CD8-positive, alpha-beta memory T cell (primary cell): ENCODE measurements at places on chromosomes 5 and 9.

DNA sequence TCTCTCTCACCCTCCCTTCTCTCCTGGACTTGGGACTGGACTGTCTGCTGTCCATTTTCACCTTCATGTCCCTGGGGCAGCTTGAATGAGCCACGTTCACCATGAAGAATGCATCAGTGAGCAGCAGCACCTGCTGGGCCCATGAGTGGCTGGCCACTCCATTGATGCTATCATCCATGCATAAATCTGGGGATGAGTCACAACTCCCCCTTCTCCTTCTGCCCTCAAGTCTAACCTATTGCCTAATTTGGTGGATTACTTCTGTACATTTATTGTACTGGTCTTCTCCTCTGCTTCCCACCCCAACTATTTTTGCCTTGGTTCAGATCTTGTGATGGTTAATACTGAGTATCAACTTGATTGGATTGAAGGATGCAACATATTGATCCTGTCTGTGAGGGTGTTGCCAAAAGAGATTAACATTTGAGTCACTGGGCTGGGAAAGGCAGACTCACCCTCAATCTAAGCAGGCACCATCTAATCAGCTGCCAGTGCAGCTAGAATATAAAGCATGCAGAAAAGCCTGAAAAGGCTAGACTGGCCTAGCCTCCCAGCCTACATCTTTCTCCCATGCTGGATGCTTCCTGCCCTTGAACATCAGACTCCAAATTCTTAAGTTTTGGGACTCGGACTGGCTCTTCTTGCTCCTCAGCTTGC is 46.7 kb downstream of the GDNF start:
- H3K36me3 ChIP-seq: no peaks in the 10 kb centered on the region
- no peak for DNase-seq
- no peak overlapping the region for H3K4me3 ChIP-seq
- no peak overlapping the region for H3K27ac ChIP-seq
- H3K4me1 ChIP-seq: no peaks in the 10 kb centered on the region

DNA sequence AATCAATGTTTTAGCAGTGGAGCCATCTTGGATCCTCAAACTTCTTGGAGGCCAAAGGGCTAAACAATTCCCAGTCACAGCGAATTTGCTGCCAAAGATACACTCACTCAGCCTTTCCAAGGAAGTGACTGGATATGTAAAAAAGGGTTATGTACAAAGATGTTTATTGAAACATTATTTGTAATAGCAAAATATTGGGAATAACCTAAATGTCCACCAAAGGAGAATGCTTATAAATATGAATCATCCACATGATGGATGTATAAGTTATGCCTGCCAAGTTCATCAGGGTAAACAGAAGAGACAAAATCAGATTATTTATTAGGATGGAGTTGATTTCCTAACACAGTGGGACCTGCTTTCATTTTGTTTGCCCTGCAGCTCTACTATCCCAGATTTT is 145.2 kb upstream of the ABCA1 start:
- H3K4me3 ChIP-seq: no peak overlapping the region
- no peaks in the 10 kb centered on the region for H3K27me3 ChIP-seq
- H3K27ac ChIP-seq: no peak overlapping the region
- no peak for DNase-seq

GRCh38 chr5:23223846-23224245 is 283.6 kb upstream of the PRDM9 start:
- no peaks in the 10 kb centered on the region for H3K4me1 ChIP-seq
- no peaks in the 10 kb centered on the region for H3K27me3 ChIP-seq
- H3K27ac ChIP-seq: no peak overlapping the region

DNA sequence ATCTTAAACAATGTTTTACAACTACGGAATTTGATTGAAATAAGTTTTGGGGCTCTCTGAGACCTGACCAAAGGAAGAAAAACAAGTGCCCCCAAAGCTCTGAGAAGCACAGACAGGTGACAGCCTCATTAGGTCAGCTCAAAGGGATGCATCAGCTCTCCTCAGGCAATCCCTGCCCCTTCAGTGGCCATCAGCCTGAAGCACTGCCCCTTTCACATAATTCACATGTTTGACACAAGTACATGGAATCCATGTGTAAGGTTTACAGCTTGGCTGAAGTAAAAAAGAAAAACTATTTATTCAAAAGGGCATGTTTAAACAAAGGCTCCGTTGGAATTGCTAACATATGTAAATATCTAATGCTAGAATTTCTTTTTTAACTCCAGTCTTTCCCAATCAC is 56.3 kb downstream of the TSSK1B start:
- no peak overlapping the region for H3K4me3 ChIP-seq
- no peak for DNase-seq
- H3K27me3 ChIP-seq: no peaks in the 10 kb centered on the region
- no peak overlapping the region for H3K27ac ChIP-seq

- no peak overlapping the region for H3K4me3 ChIP-seq
- H3K36me3 ChIP-seq: no peaks in the 10 kb centered on the region
- no peaks in the 10 kb centered on the region for H3K27me3 ChIP-seq
- no peak for DNase-seq
Measured at GRCh38 chr5:30802961-30803705, 390.4 kb upstream of the CDH6 start.

GRCh38 chr5:103330875-103331274 is 72.3 kb downstream of the MACIR start:
- H3K27ac ChIP-seq: no peak overlapping the region
- no peaks in the 10 kb centered on the region for H3K36me3 ChIP-seq
- H3K27me3 ChIP-seq: no peaks in the 10 kb centered on the region
- no peaks in the 10 kb centered on the region for H3K4me1 ChIP-seq

DNA sequence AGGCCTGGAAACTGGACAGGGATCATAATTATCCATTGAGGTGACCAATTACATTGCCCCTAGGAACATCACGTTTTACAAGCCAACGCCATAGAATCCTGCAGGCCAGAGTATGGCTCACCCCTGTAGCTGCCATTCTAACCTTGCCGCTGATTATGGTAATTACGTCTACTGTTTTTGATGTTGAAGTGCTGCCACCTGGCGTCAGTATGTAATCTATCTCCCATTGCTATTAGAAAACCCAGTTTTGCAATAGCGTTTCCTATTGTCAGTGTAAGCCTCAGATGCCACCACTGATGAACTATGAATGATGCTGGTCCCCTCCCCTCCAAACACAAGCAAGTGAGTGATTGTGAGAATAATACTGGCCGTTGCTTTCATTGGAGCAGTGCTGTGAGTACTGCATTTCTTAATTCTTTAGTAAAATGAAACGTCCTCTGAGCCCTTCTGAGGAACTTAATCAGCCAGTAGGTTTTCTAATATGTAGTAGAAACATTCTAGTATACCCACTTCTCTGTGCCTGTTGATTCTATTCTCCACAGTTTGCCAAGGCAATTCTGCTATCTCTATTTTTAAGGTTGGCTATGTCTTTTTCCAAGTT is 100.5 kb upstream of the NMUR2 start:
- no peaks in the 10 kb centered on the region for H3K36me3 ChIP-seq
- no peaks in the 10 kb centered on the region for H3K27me3 ChIP-seq
- H3K4me1 ChIP-seq: no peaks in the 10 kb centered on the region
- DNase-seq: peak; percentile 56

DNA sequence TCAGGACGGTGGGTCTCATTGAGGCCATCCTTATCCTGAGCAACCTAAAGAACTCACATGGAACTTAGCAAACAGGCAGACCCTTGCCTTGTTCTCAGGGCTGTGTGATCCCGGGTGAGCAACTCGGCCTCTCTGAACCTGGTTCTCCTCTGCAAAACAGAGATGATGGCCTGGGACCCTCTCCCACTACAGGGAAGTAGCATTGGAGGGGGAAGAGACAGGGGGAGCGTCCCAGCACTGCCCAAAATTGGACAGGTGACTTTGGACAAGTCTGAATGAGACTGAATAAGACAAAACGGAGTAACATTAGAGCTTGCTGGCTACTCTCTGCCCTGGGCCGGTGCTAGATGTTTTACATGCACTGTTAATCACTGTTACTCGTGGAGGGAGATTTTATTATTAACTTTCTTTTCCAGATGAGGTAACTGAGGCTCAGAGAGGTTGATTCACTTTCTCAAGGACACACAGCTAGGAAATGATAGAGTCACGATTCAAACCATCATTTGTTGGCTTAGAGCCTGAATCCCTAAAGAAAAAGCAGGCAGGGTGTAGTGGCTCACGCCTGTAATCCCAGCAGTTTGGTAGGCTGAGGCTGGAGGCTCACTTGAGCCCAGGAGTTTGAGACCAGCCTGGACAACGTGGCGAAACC is 136.4 kb downstream of the C9orf50 start:
- H3K4me1 ChIP-seq: peaks cover 35% of the 10 kb centered on the region
- H3K27me3 ChIP-seq: no peaks in the 10 kb centered on the region
- H3K4me3 ChIP-seq: no peak overlapping the region
- peak overlapping the region; percentile 82 for H3K27ac ChIP-seq
- no peak for DNase-seq

DNA sequence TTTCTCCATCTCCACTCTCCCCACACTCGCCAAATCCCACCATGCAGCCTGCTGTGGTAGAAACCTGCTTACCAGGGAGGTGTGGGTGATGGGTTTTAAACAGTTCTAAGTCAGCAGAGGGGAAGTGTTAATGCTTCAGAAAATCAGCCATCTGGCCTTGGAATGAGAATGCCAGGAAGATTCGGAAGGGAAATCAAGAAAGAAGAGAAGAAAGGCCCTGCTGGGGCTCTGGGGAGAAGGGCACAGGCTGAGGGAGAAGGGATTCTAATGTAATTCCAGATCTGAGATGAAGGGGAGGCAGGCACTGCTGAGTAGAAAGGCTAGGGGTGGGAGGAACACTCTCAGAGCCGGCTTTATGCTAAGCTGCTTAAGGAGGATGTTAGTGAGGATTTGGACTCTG is 434.7 kb upstream of the DMAC1 start:
- DNase-seq: no peak
- H3K27ac ChIP-seq: no peak overlapping the region
- no peaks in the 10 kb centered on the region for H3K36me3 ChIP-seq
- H3K4me1 ChIP-seq: no peaks in the 10 kb centered on the region
- H3K27me3 ChIP-seq: no peaks in the 10 kb centered on the region

DNA sequence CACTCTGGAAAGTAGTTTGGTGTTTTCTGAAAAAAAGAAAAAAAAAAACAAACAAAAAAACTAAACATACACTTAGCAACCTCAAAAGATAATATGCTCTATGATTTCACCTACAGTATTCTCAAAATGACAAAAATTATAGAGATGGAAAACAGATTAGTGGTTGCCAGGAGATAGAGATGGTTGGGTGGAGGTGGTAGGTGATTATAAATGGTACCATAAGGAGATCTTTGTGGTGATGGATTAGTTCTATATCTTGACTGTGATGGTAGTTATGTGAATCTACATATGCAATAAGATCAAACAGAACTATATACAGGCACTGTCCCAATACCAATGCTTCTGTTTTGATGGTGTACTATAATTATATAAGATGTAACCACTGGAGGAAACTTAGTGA is 32.0 kb downstream of the PTBP3 start:
- no peak overlapping the region for H3K27ac ChIP-seq
- H3K4me3 ChIP-seq: no peak overlapping the region
- no peaks in the 10 kb centered on the region for H3K27me3 ChIP-seq
- no peak for DNase-seq
- H3K36me3 ChIP-seq: no peaks in the 10 kb centered on the region

- no peak for DNase-seq
- H3K27me3 ChIP-seq: no peaks in the 10 kb centered on the region
- H3K36me3 ChIP-seq: peaks cover 24% of the 10 kb centered on the region
Measured at GRCh38 chr9:71692337-71692736, 76.0 kb downstream of the CEMIP2 start.

DNA sequence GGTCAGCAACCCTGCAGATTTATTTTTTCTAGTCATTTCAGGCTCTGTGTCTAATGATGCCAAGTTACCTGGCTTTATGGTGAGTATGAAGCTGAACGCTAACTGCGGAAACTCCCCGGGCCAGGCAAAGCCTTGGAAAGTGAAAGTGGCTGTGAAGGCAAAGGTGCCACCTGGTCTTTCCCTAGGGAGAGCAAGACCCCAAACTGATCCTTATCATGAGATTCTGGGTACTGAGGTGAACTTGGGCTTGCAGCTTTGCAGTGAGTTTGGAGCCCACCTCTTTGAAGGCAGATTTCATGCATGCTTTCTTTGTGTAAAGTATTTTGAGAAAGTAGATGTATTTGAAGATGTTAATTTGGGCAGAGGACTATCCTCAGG is 63.3 kb downstream of the CARTPT start:
- H3K4me3 ChIP-seq: peak overlapping the region; percentile 4
- peaks cover 11% of the 10 kb centered on the region for H3K4me1 ChIP-seq
- no peak overlapping the region for H3K27ac ChIP-seq
- no peak for DNase-seq

DNA sequence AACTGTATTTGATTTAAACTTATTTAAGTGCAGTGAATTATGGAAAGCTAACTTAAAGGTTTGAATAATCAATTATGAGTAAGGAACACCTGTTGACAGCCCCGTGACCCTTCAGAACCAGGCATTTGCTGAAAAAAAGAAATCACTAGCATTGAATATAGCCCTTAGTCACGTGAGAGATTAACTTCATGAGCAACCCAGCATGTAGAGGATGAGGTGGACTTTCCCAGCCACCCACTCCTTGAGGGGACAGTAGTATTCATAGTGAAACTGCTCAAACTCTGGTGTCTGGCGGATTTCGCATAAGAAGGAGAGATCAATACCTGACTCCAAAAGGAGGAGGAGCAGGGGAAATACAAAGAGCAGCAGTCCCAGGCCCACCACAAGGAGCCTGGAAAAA is 184.8 kb upstream of the RASEF start:
- no peaks in the 10 kb centered on the region for H3K4me1 ChIP-seq
- no peaks in the 10 kb centered on the region for H3K36me3 ChIP-seq
- no peak for DNase-seq
- H3K27me3 ChIP-seq: no peaks in the 10 kb centered on the region
- H3K27ac ChIP-seq: no peak overlapping the region

DNA sequence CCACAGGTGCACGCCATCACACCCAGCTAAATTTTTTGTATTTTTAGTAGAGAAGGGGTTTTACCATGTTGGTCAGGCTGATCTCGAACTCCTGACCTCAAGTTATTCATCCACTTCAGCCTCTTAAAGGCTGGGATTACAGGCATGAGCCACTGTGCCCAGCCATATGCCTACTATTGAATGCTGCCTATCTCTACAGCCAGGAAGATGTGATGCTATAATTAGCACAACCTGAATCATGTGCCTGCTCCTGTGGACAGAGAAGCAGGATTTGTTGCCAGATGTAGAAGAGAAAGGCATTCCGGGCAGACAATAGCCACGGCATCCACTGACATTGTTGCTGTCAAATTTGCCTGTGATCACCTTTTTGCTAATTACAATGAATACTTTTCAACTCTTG is 24.4 kb upstream of the MLLT3 start:
- no peak for DNase-seq
- no peak overlapping the region for H3K4me3 ChIP-seq
- H3K27me3 ChIP-seq: no peaks in the 10 kb centered on the region
- H3K36me3 ChIP-seq: no peaks in the 10 kb centered on the region

DNA sequence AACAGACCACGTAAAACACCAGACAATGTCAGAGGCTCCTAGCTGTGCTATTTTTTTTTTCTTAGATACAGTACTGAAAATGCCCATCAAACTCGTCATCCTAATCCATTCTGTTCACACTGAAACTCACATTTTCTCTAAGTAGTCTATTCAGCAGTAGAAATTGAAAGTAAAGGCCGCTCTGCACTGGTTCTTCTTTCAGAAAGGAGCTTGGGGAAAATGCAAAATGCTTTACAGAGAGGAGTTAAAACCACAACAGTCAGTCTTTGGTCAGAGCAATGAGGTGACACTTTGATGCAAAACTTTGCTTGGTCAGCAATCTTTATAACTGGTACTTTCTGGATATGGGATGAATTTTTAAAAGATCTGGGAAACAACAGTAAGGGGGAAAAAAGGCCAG is 43.8 kb upstream of the SUSD1 start:
- peaks cover 5% of the 10 kb centered on the region for H3K4me1 ChIP-seq
- H3K27ac ChIP-seq: no peak overlapping the region
- H3K36me3 ChIP-seq: peaks cover 4% of the 10 kb centered on the region
- no peak overlapping the region for H3K4me3 ChIP-seq
- H3K27me3 ChIP-seq: no peaks in the 10 kb centered on the region
